ENCODE measurements at places on chromosomes 5 and 9.

GRCh38 chr5:96790961-96791504 lies 16.7 kb downstream of the ERAP1 start:
- DNase-seq, result no peak

GRCh38 chr9:14670718-14671117 lies 22.5 kb downstream of the ZDHHC21 start:
- no peak for DNase-seq

- DNase-seq, result peak; percentile 77
Measured at GRCh38 chr9:136787690-136788400, 3.3 kb upstream of the TMEM141 start.

GRCh38 chr9:35882263-35882848 lies 12.2 kb upstream of the OR13J1 start:
- DNase-seq, result peak; percentile 64

GRCh38 chr9:136119883-136120393 lies 1.3 kb upstream of the TMEM250 start:
- DNase-seq, result no peak

DNA sequence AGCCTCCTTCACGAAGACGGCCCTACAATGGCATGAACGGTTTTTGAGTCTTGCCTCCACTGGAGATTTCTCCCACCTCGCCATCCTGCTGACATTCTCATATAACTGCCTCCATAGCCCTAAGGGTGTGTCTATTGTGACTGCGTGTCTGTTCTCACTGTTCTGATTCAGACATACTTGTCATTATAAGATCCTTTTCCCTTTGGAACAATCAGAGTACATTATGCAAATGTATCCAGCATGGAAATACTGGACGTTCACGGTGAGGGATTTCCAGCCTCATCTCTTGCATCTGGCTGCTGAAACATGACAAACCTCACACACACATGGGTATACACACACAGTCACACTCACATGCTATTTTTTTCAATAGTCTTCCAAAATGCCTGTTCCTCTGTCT lies 402.1 kb downstream of the DIRAS2 start:
- DNase-seq, result no peak

GRCh38 chr5:107377277-107377609 lies 293.5 kb downstream of the EFNA5 start:
- DNase-seq, result no peak

DNA sequence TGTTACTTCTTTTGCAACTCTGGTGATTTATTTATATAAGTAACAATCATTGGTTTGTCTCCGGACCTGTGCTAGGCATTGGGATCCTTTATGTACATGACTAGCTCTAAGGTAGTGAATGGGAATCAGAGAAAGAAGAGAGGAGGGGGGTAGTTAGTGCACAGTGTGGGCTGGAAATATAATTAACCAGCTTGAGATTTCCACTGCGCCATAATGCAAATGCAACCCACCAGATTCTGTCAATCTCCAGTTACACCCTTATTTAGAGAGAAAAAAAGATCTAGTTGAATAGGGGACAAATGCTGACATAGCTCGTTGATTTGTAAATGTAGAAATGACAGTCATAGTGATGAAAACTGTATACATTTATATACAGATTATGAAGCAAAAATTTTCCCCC lies 342.2 kb upstream of the SLC30A5 start:
- DNase-seq, result no peak

DNA sequence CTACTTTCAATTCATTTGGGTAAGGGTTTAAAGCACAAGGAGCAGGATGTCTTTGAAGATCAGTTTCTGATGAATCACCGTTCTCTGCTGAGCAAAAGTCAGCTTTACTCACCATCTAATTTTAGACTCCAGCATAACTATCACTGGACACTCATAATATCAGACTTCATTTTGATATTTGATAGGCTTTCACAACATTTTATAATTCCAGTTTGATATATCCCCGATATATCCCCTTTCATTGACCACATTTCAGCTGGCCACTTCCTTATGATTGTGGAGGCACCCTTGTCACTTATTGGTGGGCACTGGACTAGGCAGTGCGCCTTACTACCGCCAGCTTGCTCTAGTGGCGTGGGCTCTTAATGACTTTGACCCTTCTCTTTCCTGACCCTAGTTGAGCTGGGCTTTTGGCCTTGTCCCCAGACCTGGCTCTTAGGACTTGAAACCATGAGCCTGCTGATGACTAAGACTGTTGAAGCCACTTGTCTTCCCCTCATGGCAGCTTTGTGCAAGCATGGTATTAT lies 46.8 kb downstream of the CYSTM1 start:
- no peak for DNase-seq

DNA sequence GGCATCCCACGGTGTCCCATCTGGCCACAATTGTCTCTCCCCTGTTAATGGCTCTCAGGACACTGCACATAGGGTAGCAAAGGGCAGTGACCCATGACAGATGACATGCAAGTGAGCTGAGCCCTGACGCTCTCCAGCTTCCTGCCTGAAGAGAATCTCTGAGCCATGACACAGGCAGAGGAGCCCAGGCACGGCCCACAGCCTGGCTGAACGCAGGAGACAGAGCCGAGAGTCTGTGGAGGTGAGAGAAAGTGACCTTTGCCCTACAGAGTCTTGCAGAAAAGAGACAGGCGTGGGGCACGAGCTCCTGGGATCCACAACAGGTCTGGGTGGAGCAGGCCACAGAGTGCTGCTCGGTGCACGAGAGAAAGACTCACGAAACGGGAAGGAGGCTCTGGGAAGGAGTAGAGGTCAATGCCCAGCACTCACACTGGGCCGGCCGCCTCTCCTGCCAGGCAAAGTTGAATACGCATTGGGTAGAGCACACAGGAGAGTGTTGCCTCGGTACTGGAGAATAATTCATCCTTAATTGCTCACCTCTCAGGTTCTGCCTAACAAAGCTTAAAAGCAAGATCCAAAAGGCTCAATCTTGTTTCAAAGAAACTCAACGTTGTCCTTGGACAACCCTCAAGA lies 90.3 kb downstream of the MRPL36 start:
- DNase-seq, result no peak

GRCh38 chr9:132078699-132079356 lies 839 bp downstream of the MED27 start:
- no peak for DNase-seq

DNA sequence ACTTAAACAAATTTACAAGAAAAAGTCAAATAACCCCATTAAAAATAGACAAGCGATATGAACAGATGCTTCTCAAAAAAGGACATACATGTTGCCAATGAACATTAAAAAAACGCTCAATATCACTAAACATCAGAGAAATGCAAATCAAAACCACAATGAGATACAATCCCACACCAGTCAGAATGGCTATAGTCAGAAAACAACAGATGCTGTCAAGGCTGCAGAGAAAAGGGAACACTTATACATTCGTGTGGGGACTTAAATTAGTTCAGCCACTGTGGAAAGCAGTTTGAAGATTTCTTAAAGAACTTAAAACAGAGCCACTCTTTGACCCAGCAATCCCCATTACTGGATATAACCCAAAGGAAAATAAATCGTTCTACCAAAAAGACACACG lies 10.8 kb downstream of the OR13F1 start:
- DNase-seq, result no peak

DNA sequence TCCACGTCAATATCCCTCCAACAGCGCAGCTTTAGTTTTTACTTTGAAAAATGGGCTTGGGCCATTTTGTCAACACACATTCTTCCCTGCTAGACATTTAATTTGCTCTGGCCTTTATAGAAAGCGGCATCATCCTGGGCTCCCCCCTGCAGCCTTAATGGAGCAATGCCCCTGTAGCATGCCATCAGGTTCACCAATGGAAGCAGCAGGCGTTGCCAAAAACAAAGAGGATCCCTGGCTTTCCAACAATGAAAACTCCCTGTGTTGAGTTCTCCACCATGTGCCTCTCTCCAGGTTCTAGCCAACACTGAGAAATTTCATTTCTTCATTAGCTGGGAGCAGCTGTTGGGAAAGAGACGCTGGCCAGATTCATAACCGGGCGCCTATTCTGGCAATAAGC lies 139.5 kb downstream of the ZNF622 start:
- no peak for DNase-seq

- no peak for DNase-seq
Measured at GRCh38 chr9:5846501-5846921, 13.6 kb upstream of the ERMP1 start.

DNA sequence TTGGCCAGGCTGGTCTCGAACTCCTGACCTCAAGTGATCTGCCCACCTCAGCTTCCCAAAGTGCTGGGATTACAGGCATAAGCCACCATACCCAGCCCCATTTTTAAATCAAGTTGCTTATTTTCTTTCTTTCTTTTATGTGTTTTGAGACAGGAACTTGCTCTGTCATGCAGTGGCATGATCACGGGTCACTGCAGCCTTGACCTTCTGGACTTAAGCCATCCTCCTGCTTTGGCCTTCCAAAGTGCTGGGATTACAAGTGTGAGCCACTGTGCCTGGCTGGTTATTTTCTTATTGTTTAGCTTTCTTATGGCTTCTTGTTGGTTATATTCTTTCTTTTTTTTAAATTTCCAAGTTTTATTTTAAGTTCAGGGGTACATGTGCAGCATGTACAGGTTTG lies 79.7 kb upstream of the C5orf63 start:
- no peak for DNase-seq

- DNase-seq, result no peak
Measured at GRCh38 chr9:2234371-2234893, 219.3 kb downstream of the SMARCA2 start.

Data from stimulated activated naive CD8-positive, alpha-beta T cell treated with anti-CD3 and anti-CD28 coated beads, Interleukin-15, amount 100 ng/mL, for 72 hours (primary cell).